ENCODE measurements at places on chromosomes 7 and 10.

- peak; percentile 89 for DNase-seq
Observed at GRCh38 chr7:101754424-101755159, 62.8 kb upstream of the CUX1 start.

DNA sequence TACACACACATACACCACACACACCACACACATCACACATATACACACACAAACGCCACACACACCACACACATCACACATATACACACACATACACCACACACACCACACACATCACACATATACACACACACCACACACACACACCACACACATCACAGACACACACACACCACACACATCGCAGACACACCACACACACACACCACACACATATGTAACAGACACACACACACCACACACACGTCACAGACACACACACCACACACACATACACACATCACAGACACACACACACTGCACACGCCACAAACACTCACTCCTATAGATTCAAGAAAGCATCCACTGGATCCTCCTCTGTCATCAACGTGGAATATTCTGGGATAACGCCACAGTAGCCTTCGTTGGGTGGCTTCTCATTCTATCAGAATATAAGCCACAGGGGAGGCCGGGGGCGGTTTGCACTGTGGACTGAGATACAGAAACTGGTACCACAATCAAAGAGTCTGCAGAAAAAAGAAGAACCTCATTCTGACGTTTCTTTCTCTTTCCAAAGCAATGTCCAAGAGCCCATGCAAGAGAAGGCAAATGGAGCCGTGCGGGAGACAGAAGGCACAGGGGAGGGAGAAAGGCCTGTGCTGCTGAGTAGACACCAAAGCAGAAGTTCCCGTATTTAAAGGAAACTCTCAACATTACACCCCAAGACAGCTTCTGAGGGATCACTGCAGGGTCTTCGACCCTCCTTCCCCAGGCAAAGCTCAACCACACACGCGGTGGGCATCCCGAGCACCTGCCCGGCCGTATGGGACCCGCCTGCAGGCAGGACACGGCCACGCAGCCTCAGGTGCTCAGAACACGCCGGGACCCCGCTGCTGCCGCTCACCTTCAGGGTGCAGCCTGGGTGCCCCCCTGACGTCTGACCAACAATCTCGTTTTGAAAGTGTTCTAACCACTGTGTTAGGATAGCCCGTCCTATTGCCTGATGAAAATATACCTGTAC is 321.2 kb downstream of the DNAJB6 start:
- no peak for DNase-seq

GRCh38 chr7:158256091-158256816 is 331.4 kb downstream of the PTPRN2 start:
- DNase-seq: no peak

DNA sequence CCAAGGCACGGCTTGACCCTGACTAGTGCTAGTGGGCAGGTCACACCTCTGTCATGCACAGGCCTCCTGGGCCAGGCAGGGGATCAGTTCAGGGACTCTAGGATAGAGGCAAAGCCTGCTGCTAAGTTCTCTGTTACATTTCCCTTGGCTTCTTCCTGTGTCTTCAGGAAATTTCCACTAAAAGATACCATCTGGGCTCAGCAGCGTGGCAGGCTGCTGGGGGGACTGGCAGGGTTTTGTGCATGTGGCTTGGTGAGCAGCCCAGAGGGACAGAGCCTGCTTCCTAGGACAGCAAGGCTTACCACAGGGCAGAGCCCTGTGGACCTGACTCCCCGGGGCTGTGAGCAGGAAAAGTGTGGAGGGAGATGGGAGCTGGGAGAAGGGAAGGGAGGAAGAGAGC is 20.7 kb upstream of the ZNF32 start:
- no peak for DNase-seq

DNA sequence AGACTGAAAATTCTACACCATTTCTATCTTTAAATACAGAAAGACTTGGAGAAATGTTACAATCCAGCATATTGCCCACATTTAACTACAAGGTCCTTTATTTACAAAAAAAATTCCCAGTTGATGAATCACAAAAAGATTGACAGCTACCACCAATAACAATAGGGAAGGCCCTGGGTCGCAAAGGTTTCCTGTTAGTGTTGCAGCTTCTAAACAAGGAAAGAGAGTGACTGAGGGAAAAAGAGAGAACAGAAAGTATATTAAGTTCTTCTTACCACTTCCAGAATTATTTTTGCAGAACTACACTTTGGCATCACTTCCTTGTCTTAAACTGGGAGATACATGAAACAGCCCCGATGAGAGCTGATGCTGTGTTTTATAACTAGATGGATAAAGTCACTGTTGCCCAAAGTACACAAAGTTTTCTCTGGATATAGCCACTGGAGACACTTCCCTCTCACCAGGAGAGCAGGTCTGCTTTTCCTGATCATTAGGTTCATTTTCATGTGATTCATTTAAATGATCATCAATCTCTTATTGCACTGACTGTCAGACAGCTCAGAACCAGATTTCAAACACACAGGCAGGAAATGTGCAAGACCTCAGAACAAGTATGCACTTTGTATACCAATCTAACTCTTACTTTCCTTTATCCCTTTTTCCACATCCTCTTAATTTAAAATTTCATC is 57.0 kb downstream of the SHTN1 start:
- no peak for DNase-seq

DNA sequence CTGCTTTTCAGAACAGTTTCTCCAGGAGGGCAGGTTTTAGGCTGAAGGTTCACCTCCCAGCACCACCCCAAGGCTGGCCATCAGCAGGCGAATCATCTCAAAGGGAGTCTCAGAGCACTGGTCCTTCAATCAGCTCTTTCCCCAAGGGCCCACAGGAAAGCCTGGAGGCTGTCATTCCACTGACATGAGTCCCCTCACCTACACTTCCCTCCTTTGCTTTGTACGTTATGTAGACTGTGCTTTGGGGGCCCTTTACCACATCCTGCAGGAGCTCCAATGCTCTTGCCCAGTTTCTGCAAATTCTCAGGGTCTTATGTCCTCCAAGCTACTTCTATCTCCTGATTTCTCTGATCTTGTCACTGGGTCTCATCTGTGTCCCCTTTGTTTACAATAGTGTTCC is 15.4 kb downstream of the WDFY4 start:
- DNase-seq: no peak

- DNase-seq: no peak
Observed at GRCh38 chr7:32163896-32164295, 93.7 kb upstream of the PDE1C start.

DNA sequence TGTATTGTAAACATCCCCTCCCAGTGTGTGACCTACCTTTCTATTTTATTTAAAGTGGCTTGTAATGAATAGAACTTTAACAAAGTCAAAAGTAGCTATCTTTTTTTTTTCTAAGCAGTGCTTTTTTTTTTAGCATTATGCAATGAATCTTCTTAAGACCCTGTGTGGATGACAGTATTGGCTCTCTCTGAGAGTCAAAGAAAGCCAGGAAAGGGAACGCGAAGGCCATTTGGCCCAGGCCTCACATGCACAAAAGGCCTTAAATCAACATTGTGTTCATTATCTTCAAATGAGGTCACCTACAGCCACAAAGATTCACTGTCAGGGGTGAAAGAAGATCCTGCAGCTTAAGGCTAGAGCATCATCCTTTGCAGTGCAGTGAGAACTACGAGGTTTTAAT is 721.5 kb downstream of the GRID1 start:
- DNase-seq: peak; percentile 53

GRCh38 chr10:132394936-132395703 is 1.9 kb upstream of the PWWP2B start:
- no peak for DNase-seq

- no peak for DNase-seq
Observed at GRCh38 chr7:50703654-50704053, 79.0 kb downstream of the GRB10 start.

GRCh38 chr7:13007331-13007730 is 319.9 kb downstream of the ARL4A start:
- DNase-seq: no peak

GRCh38 chr7:12596225-12596790 is 25.8 kb downstream of the SCIN start:
- no peak for DNase-seq

DNA sequence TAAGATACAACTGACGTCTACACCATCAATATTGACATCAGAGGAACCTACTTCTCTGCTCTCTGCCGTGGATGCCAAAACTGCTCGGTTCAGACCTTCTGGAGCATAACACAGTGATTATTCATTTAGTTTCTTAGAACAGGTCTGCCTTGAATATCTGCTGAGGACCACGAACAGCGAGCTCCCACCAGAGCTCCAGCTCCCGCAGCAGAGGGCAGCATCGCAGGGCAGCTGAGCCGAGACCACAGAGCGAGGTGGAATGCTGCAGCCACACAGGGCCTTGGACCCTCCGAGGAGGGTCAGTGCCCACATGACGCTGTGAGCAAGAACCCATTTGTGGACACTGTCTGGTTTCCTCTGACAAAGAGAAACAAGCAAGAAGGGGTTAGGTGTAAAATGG is 6.8 kb downstream of the VIPR2 start:
- no peak for DNase-seq

DNA sequence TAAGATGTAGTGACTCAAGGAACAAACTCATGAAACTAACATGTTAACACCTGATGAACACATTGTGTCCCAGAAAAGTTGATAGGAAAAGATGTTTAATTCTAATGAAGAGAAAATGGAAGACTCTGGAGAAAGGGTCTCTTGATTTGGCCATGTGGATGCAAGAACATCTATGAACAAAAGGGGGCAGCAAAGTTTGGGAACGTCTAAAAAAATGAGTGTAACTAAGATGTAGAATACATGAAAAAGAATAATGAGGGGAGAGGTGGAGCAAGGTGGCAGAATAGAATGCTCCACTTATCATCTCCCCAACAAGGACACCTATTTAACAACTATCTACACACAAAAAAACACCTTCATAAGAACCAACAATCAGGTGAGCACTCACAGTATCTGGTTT is 805.1 kb downstream of the TNS3 start:
- DNase-seq: no peak

GRCh38 chr7:44275957-44276570 is 49.3 kb downstream of the CAMK2B start:
- DNase-seq: peak; percentile 95

DNA sequence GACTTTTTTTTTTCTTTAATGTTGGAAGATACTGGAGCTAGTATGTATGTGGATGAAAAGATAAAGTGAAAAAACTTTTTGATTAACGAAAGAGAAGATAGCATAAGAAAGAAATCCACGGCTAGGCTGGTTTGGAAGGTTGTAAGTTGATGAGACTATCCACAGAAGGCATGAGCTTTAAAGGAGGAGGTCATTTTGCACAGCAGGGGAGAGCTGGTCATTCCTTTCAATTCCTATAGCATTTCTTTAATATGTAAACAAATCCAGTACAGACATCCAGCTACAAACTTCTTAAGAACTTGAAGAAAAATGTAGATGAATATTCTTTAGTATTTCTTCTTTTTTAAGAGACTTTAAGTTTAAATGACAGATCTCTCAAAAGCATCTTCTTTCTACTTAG is 281.3 kb downstream of the CACNA2D1 start:
- no peak for DNase-seq

- DNase-seq: no peak
Observed at GRCh38 chr7:68317476-68317875, 1280.8 kb upstream of the AUTS2 start.

GRCh38 chr7:23205909-23206767 is 24.3 kb downstream of the NUP42 start:
- DNase-seq: peak; percentile 46

GRCh38 chr10:48535416-48536155 is 69.3 kb downstream of the ARHGAP22 start:
- DNase-seq: no peak

GRCh38 chr10:12177642-12178041 is 18.0 kb downstream of the NUDT5 start:
- no peak for DNase-seq

GRCh38 chr7:53315981-53316380 is 280.5 kb downstream of the POM121L12 start:
- DNase-seq: no peak

GRCh38 chr10:77943121-77943901 is 16.8 kb upstream of the DLG5 start:
- no peak for DNase-seq

DNA sequence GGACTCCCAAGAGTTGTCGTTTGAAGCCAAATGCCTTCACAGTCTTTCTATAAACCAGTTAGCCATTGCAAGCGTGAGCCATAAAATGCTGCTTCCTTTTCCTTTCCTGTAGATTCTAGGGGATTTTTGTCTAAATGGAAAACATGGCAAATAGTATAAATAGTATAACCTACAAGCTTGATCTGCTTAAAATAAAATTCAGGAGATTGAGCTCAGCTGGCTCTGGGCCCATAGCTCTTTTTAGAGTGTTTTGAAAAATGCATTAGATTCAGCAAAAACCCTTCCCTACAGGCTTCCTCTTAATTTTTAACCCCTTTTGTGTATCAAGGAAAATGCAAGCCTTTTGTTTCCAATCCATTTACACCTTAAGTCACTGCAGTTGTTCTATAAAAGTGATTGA is 190.1 kb upstream of the GDF10 start:
- no peak for DNase-seq

DNA sequence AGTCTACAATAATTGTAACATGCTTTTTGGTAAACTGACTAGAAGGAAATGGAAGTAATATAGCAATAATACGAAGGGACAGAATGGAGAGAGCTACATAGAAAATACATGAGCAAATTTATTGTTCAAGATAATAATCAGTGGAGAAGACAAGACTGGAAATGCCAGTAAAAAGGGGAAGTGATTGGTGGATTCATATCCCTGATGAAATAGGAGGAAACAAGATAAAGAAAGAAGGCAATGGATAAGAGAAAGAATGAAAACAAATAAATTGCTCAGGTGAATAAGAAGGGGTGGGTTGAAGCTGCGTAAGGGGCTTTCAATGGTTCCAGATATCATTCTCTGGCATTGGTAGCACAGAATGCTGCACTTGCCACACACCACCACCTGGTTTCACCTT is 135.9 kb downstream of the LRRN3 start:
- no peak for DNase-seq

DNA sequence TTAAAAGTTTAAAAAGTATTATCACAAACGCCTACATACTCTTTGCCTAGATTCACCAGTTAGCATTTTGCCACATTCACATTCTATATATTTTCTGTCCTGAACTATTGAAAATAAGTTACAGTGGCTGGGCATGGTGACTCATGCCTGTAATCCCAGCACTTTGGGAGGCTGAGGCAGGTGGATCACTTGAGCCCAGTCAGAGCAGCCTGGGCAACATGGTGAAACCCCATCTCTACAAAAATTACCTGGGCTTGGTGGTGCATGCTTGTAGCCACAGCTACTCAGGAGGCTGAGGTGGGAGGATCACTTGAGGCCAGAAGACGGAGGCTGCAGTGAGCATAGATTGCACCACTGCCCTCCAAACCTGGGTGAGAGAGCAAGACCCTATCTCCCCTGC is 5.3 kb downstream of the ARPC1A start:
- no peak for DNase-seq

- DNase-seq: peak; percentile 89
Observed at GRCh38 chr7:25485026-25485425, 256.7 kb upstream of the NPVF start.

DNA sequence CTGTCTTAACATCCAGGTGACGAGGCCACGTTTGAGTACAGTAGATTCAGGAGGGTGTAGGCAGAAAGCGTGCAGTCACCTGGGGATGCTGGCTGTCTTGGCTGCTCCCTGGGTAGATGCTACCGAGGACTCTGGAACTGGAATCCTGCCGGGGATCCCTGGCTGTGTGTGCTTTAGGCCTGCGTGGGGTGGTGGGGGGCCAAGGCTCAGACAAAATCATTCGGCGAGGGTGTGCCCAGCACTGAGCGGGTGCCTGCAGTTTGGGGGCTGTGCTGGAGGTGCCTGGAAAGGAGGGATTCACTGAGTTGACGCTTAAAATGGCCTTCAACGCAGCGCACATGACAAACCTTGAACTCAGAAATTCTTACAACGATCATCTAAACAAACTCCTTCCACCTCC is 93.5 kb upstream of the PODXL start:
- DNase-seq: no peak

All from lung (tissue), 17 donors.